ENCODE measurements at places on chromosomes 5 and 9. TPM values are rescaled to one million over a fixed set of nuclear protein-coding genes. Genes with fewer than 3 reads are reported as not detected.
A peak's percentile ranks its signal among the peaks of the same experiment; 100 is the strongest.

Gene C9
- polyA plus RNA-seq: not detected

Gene RGS7BP
- polyA plus RNA-seq: 0.32 TPM

Gene PAPPA
- polyA plus RNA-seq: 0.23 TPM

Gene PCDHB5
- 1.6 TPM for polyA plus RNA-seq

Gene NDFIP1
- polyA plus RNA-seq: 49.8 TPM

Gene CCDC183
- polyA plus RNA-seq: 0.32 TPM

Gene WDR38
- polyA plus RNA-seq: 0.15 TPM

Gene SMIM33
- polyA plus RNA-seq: not detected

Gene PCDHB9
- polyA plus RNA-seq: 0.35 TPM

Gene IL33
- 14.0 TPM for polyA plus RNA-seq

Gene OBP2B
- polyA plus RNA-seq: not detected

Gene SLC27A6
- 21.4 TPM for polyA plus RNA-seq

Gene CDH9
- polyA plus RNA-seq: not detected

Gene MEF2C
- polyA plus RNA-seq: 15.5 TPM

GRCh38 chr9:6870650-6871477 lies 113.1 kb downstream of the KDM4C start:
- H3K4me1 ChIP-seq: peaks cover 11% of the 10 kb centered on the region
- no peaks in the 10 kb centered on the region for H3K36me3 ChIP-seq
- H3K27ac ChIP-seq: no peak overlapping the region

- no peaks in the 10 kb centered on the region for H3K27me3 ChIP-seq
- peak overlapping the region; percentile 84 for H3K27ac ChIP-seq
- no peak overlapping the region for H3K4me3 ChIP-seq
- H3K36me3 ChIP-seq: no peaks in the 10 kb centered on the region
- no peak for DNase-seq
Measured at GRCh38 chr5:140322751-140323731, 20.1 kb upstream of the PFDN1 start.

DNA sequence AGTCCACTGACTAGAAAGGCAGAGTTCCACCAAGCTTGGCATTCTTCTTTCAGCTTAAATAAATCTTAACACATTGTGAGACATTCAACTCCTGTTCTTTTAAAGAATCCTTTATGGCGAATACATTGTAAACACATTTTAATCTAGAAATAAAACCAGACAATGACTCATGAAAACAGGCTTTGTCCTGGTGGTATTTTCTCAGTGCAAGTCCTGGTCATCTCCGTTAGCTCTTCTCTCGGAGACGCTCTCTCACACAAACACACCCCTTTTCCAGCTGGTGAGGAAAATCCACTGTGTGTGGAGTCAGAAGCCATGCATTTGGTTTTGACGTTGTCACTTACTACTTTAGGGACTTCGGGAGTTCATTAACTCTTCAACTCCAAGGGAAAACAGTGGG lies 140.4 kb downstream of the AUH start:
- H3K27me3 ChIP-seq: no peaks in the 10 kb centered on the region
- peaks cover 17% of the 10 kb centered on the region for H3K4me1 ChIP-seq
- no peak overlapping the region for H3K27ac ChIP-seq
- no peak overlapping the region for H3K4me3 ChIP-seq

GRCh38 chr5:111865356-111865755 lies 108.4 kb upstream of the NREP start:
- no peaks in the 10 kb centered on the region for H3K36me3 ChIP-seq
- DNase-seq: no peak
- H3K27me3 ChIP-seq: no peaks in the 10 kb centered on the region
- H3K4me3 ChIP-seq: no peak overlapping the region
- H3K27ac ChIP-seq: no peak overlapping the region

GRCh38 chr5:178424810-178425177 lies 165.4 kb downstream of the COL23A1 start:
- H3K4me3 ChIP-seq: no peak overlapping the region
- no peak for DNase-seq
- no peaks in the 10 kb centered on the region for H3K36me3 ChIP-seq
- H3K4me1 ChIP-seq: peaks cover 4% of the 10 kb centered on the region

- no peak for DNase-seq
- H3K27ac ChIP-seq: no peak overlapping the region
- no peaks in the 10 kb centered on the region for H3K27me3 ChIP-seq
- H3K4me1 ChIP-seq: no peaks in the 10 kb centered on the region
- no peaks in the 10 kb centered on the region for H3K36me3 ChIP-seq
- no peak overlapping the region for H3K4me3 ChIP-seq
Measured at GRCh38 chr5:11084111-11084510, 323.1 kb upstream of the DAP start.

- no peak overlapping the region for H3K27ac ChIP-seq
- H3K27me3 ChIP-seq: no peaks in the 10 kb centered on the region
- no peak overlapping the region for H3K4me3 ChIP-seq
- H3K4me1 ChIP-seq: peaks cover 84% of the 10 kb centered on the region
- DNase-seq: no peak
Measured at GRCh38 chr5:139312075-139312474, 18.5 kb downstream of the MATR3 start.

DNA sequence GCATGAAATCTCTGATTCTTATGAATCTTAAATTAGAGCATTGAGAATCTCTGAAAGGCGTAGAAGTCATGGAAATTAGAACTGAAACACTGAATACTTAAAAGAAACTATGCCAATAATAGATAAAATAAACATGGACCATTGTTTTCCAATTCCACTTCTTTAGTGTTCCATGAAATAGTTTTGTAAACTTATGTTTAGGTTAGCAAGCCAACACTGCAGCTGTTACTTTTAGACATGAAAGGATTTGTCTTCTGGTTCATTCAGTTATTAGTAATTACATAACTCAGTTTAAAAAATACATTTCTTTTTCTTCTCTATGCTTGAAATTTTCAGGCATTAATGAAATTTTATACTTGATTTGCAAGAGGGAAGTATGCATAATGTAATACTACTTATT lies 733.4 kb upstream of the NUDT12 start:
- no peak overlapping the region for H3K27ac ChIP-seq
- H3K4me3 ChIP-seq: no peak overlapping the region
- H3K4me1 ChIP-seq: no peaks in the 10 kb centered on the region
- H3K36me3 ChIP-seq: no peaks in the 10 kb centered on the region
- no peak for DNase-seq

- peak; percentile 87 for DNase-seq
- peak overlapping the region; percentile 82 for H3K27ac ChIP-seq
- peaks cover 46% of the 10 kb centered on the region for H3K4me1 ChIP-seq
- H3K27me3 ChIP-seq: no peaks in the 10 kb centered on the region
- no peak overlapping the region for H3K4me3 ChIP-seq
Measured at GRCh38 chr5:173767574-173768266, 120.4 kb upstream of the CPEB4 start.

GRCh38 chr5:407801-408268 lies 35.1 kb upstream of the EXOC3 start:
- H3K27me3 ChIP-seq: no peaks in the 10 kb centered on the region
- no peak overlapping the region for H3K4me3 ChIP-seq
- peak; percentile 14 for DNase-seq
- no peaks in the 10 kb centered on the region for H3K4me1 ChIP-seq

DNA sequence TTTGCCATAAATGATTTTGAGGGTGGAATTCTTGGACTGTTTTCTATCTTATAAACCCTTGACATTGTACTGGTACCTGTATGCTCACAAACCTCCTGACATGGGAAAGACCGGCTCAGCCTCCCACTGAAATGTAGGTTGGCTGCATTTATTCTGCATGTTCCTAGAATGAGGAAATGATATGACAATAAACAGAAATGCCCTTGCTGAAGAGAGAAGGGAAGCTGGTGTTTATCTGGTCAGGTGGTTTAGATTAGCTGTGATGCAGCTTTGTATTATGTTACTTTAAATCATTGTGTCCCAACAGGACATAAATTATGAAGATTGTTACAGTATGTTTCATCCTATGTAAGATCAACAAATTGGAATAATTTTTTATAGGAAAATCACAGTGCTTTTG lies 23.1 kb upstream of the CATSPER3 start:
- H3K27me3 ChIP-seq: no peaks in the 10 kb centered on the region
- H3K27ac ChIP-seq: no peak overlapping the region
- no peak overlapping the region for H3K4me3 ChIP-seq
- H3K36me3 ChIP-seq: no peaks in the 10 kb centered on the region
- DNase-seq: no peak
- peaks cover 5% of the 10 kb centered on the region for H3K4me1 ChIP-seq

GRCh38 chr5:121862801-121863200 lies 11.1 kb downstream of the FTMT start:
- no peak overlapping the region for H3K27ac ChIP-seq
- H3K4me3 ChIP-seq: no peak overlapping the region
- DNase-seq: no peak

DNA sequence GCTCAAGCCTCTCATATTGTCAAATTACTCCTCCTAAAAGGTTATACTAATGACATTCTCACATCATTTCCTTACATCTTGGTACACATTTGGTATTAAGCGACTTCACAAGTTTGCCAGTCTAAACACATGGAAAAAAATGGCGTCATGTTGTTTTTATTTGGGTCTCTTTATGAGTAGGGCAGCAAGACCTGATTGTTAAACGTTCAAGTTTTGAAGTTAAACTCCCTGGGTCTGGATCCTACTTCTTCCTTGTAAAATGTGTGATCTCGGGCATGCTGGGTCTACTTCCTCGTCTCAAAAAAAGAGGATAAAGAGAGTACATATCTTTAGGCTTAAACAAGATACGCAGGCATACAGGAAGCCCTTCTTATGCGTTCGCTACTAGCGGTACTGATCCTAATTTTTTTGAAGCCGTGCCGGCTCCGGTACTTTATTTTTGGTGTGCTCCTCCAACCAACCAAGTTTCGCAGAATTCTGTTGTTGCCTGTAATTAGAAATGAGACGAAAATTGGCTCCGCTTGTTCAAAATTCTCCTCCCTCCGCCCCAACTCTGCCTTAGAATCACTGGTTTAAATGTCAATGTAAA lies 596 bp upstream of the CDC37L1 start:
- H3K27ac ChIP-seq: peak overlapping the region; percentile 95
- no peak for DNase-seq
- H3K27me3 ChIP-seq: no peaks in the 10 kb centered on the region
- no peaks in the 10 kb centered on the region for H3K4me1 ChIP-seq
- H3K36me3 ChIP-seq: no peaks in the 10 kb centered on the region

- DNase-seq: no peak
- H3K27me3 ChIP-seq: no peaks in the 10 kb centered on the region
- H3K27ac ChIP-seq: no peak overlapping the region
- H3K36me3 ChIP-seq: no peaks in the 10 kb centered on the region
Measured at GRCh38 chr5:116419258-116419657, 155.4 kb downstream of the SEMA6A start.

GRCh38 chr5:125005266-125005665 lies 258.8 kb upstream of the ZNF608 start:
- no peaks in the 10 kb centered on the region for H3K27me3 ChIP-seq
- no peaks in the 10 kb centered on the region for H3K36me3 ChIP-seq
- no peak for DNase-seq
- H3K4me1 ChIP-seq: no peaks in the 10 kb centered on the region

DNA sequence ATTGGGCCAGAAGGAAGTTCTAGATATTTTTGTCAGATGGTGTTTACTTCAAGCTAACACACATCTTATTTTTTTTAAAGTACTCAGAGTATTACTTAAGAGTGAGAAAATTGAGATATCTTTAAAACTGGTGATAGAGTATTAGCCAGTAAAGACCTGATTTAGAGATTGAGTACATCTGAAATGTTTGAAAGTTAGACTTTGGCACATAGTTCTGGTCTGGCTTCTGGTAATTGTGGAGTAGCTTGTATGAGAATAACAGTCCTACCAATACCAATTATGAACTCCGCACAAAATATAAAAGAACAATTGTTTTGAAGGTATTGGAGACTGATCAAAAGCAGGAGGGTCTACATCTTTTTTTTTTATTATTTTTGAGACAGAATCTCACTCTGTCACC lies 44.5 kb upstream of the GLIPR2 start:
- DNase-seq: no peak
- no peak overlapping the region for H3K27ac ChIP-seq
- peaks cover 7% of the 10 kb centered on the region for H3K4me1 ChIP-seq
- H3K36me3 ChIP-seq: no peaks in the 10 kb centered on the region
- no peaks in the 10 kb centered on the region for H3K27me3 ChIP-seq
- no peak overlapping the region for H3K4me3 ChIP-seq

- DNase-seq: no peak
- H3K36me3 ChIP-seq: no peaks in the 10 kb centered on the region
- no peaks in the 10 kb centered on the region for H3K4me1 ChIP-seq
- no peak overlapping the region for H3K4me3 ChIP-seq
- H3K27me3 ChIP-seq: no peaks in the 10 kb centered on the region
- no peak overlapping the region for H3K27ac ChIP-seq
Measured at GRCh38 chr5:1038417-1039209, 30.0 kb downstream of the NKD2 start.

GRCh38 chr9:20996809-20997208 lies 34.6 kb downstream of the HACD4 start:
- H3K4me3 ChIP-seq: no peak overlapping the region
- H3K36me3 ChIP-seq: peaks cover 7% of the 10 kb centered on the region
- no peak for DNase-seq

DNA sequence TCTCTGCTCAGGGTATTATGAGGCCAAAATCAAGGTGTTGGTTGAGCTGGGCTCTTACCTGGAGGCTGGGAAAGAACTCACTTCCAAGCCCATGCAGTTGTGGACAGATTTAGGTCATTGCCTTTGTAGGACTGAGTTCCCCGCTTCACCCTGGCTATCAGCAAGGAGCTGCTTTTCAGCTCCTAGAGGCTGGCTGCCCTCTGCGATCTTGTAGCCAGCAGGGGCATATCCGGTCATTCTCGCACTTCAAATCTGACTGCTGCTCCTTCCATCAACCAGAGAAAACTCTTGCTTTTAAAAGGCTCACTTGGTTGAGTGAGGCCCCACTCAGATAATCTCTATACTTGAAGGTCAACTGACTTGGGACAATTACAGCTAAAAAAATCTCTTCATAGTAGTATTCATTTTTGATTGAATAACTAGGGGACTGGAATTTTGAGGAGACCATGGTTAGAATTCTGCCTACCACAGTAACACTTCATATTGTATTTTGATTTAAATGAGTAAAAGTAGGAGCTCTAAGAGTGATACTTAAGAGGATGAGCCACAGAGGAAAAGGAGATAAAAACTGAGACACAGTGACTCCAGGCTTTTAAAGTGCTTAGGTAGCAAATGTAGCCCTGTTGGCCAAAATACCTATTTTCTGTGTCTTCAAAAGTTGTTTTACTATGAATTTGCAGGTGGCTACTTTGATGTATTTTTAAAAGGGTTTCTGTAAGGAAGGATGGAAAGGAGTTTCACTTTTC lies 137.4 kb downstream of the CD180 start:
- H3K4me1 ChIP-seq: peaks cover 22% of the 10 kb centered on the region
- no peak overlapping the region for H3K4me3 ChIP-seq
- H3K27me3 ChIP-seq: no peaks in the 10 kb centered on the region
- DNase-seq: peak; percentile 29

- H3K36me3 ChIP-seq: no peaks in the 10 kb centered on the region
- peaks cover 24% of the 10 kb centered on the region for H3K27me3 ChIP-seq
- peaks cover 11% of the 10 kb centered on the region for H3K4me1 ChIP-seq
- no peak overlapping the region for H3K4me3 ChIP-seq
Measured at GRCh38 chr9:126700903-126701812, 87.4 kb downstream of the LMX1B start.

GRCh38 chr5:57824047-57824446 lies 341.4 kb upstream of the ACTBL2 start:
- no peaks in the 10 kb centered on the region for H3K4me1 ChIP-seq
- H3K36me3 ChIP-seq: no peaks in the 10 kb centered on the region
- H3K27me3 ChIP-seq: no peaks in the 10 kb centered on the region
- no peak overlapping the region for H3K27ac ChIP-seq
- no peak for DNase-seq

- no peak overlapping the region for H3K4me3 ChIP-seq
- peaks cover 5% of the 10 kb centered on the region for H3K36me3 ChIP-seq
- peak overlapping the region; percentile 57 for H3K27ac ChIP-seq
Measured at GRCh38 chr9:33139421-33140228, 27.5 kb downstream of the B4GALT1 start.

Measured in heart left ventricle (tissue), 16 donors.